ENCODE measurements at places on chromosomes 1 and 21. TPM values are rescaled to one million over a fixed set of nuclear protein-coding genes. Genes with fewer than 3 reads are reported as not detected.
A peak's percentile ranks its signal among the peaks of the same experiment; 100 is the strongest.

The AKNAD1 gene
- not detected for total RNA-seq

The KISS1 gene
- not detected for total RNA-seq

The AMY1A gene
- not detected for total RNA-seq

The ATP6V1G3 gene
- not detected for total RNA-seq

The CFHR2 gene
- not detected for total RNA-seq

DNA sequence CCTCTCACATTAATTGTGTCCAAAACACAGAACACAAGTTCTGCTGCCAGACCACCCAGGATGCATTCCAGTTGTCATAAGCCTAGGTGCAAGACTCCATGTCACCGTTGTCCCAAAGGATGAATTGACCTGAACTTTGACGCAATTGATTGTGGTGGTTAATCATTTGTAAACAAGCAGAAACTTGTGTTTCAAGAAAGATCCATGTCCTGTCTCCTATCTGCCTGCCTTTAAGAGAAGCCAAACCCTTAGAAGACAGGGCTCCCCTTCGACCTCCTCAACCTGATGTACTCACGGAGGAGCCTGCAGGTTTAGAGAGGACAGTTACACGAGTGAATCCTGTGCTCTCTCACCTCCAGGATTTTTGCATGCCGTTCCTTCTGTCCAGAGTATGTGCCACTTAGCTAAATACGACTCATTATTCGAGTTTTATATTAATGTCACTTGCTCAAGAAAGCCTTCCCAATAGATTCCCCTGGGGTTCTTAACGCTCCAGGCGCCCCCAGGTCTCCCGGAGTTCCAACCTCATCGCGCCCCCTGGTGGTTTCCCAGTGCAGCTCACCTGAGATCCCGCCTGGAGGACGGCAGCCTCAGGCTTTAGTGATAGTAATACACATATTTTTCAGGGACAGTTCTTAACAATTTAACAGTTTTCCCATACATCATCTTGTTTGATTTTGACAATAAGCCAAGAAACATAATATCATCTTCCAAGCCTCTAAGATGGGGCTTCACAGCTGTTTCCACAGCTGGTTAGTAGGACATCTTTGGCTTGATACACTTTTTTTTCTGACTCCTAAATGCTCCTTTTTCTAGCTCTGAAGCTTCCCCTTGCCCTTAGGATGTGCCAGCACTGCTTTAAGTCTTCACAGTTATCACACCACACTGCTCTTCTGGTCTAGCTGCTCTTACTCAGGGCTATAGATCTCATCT lies 2.4 kb upstream of the C8B start:
- H3K27me3 ChIP-seq: no peaks in the 10 kb centered on the region
- no peaks in the 10 kb centered on the region for H3K36me3 ChIP-seq
- peak; percentile 85 for DNase-seq

- no peaks in the 10 kb centered on the region for H3K4me1 ChIP-seq
- 0 out of 2 replicates have a peak, but pooled peaks cover 9% of the 10 kb centered on the region for H3K36me3 ChIP-seq
- H3K27ac ChIP-seq: peak overlapping the region; percentile 26
- no peak for DNase-seq
- no peaks in the 10 kb centered on the region for H3K27me3 ChIP-seq
These were observed 39.4 kb downstream of the TRAPPC10 start for GRCh38 chr21:44051462-44051941.

The MRPS14 gene
- 21.7 TPM for total RNA-seq

The THEM5 gene
- not detected for total RNA-seq

DNA sequence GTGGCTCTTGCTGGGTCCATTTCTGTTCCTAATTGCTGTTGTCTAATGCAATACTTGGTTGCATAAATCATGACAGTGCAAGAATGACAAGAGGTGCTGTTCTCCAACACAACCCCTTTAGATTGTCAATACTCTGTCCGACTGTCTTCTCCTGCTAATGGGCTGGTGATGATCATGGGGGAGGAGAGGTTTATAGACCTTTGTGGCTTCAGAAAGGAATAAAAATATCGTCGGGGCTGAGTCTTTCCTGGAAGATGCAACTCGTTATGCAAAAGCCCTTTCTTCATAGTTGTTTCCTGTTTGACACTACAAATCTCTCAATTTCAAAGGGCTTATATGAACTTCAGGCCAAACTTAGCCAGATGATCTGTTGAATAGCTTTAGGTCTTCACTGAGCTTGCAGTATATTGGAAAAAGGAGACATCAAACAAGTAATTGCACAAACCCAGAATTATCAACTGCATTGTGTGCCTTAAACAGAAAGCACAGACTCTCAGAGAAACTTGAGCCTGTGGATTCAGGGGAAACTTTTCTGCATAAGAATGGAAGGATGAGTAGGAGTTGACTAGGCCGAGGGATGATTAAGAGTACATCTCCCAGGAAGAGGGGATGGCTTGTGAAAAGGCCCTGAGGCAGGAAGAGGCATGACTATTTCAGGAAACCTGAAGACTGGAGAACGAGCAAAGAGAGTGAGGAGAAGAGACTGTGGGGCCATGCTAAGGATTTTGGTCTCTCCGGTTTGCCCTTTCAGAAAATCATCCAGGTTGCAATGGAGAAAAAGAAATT lies 107.6 kb downstream of the TSEN15 start:
- H3K27me3 ChIP-seq: no peaks in the 10 kb centered on the region
- no peak overlapping the region for H3K4me3 ChIP-seq
- H3K27ac ChIP-seq: no peak overlapping the region
- H3K4me1 ChIP-seq: peaks cover 17% of the 10 kb centered on the region
- no peaks in the 10 kb centered on the region for H3K36me3 ChIP-seq

The ADGRL4 gene
- total RNA-seq: 1.3 TPM

GRCh38 chr1:35569936-35570335 lies 3.2 kb upstream of the TFAP2E start:
- peaks cover 70% of the 10 kb centered on the region for H3K27me3 ChIP-seq
- no peak overlapping the region for H3K27ac ChIP-seq
- H3K4me3 ChIP-seq: no peak overlapping the region
- peaks cover 10% of the 10 kb centered on the region for H3K4me1 ChIP-seq
- no peak for DNase-seq

- H3K27ac ChIP-seq: no peak overlapping the region
- no peaks in the 10 kb centered on the region for H3K36me3 ChIP-seq
- DNase-seq: no peak
- no peaks in the 10 kb centered on the region for H3K27me3 ChIP-seq
These were observed 983.4 kb upstream of the PRMT6 start for GRCh38 chr1:106072909-106073600.

GRCh38 chr1:201108614-201109013 lies 3.6 kb downstream of the CACNA1S start:
- H3K27ac ChIP-seq: no peak overlapping the region
- no peak for DNase-seq
- H3K4me3 ChIP-seq: no peak overlapping the region

GRCh38 chr1:229162825-229163515 lies 107.9 kb upstream of the RAB4A start:
- H3K36me3 ChIP-seq: no peaks in the 10 kb centered on the region
- H3K27ac ChIP-seq: no peak overlapping the region
- peaks cover 6% of the 10 kb centered on the region for H3K4me1 ChIP-seq
- H3K27me3 ChIP-seq: no peaks in the 10 kb centered on the region

- peaks cover 8% of the 10 kb centered on the region for H3K4me1 ChIP-seq
- H3K27ac ChIP-seq: no peak overlapping the region
- H3K27me3 ChIP-seq: peaks cover 8% of the 10 kb centered on the region
- peak; percentile 15 for DNase-seq
- H3K36me3 ChIP-seq: no peaks in the 10 kb centered on the region
These were observed 484 bp downstream of the DFFB start for GRCh38 chr1:3857791-3858129.

DNA sequence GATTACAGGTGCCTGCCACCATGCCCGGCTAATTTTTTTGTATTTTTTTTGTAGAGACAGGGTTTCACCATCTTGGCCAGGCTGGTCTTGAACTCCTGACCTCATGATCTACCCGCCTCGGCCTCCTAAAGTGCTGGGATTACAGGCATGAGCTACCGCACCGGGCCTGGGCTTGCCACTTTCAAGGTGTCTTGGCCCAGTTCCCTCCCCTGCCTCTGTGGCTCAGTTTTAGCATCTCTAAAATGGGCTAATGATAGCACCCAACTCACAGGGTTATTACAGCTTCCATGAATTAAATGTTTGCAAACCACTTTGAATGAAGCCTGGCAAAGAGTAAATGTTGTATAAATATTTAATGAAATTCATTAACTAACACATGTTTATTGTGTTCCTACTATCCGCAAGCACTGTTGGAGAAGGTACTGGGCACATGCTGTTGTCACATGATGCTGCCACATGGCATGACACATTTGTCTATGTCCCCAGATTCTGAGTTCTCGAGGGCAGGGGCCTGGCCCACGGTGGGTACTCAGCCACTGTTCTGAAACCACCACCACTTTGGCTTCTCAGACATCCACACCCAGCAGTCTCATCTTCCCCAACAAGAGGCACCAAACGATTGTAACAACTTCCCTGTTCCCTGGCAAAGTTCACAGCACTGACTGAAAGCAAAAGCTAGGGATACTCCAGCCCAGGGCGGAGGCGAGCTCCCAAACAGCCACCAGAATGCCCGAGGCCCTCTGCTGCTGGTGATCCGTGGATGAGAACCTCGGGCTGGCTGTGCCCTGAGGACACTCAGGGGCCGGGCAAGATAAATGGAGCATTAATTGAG lies 9.7 kb downstream of the IFFO2 start:
- H3K4me3 ChIP-seq: no peak overlapping the region
- no peaks in the 10 kb centered on the region for H3K36me3 ChIP-seq
- no peaks in the 10 kb centered on the region for H3K27me3 ChIP-seq
- no peak for DNase-seq

DNA sequence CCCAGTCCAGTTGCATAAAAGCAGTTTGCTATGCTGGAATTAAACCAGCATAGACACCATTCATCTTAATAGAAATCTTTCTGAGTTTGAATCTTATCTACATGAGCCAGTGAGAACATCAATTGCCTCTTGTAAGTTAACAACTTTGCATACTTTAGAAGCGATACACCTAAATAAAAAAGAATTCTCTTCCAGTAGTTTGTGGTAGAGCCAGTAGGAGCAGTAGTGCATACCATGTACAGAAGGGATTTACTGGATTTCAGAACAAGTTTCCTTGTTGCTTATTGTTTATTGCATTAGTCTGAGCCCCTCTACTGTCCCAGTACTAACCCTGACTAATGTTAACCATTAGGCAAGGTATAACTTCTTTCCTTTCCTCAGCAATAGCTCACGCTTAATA lies 313.1 kb downstream of the TGFB2 start:
- DNase-seq: no peak
- no peaks in the 10 kb centered on the region for H3K27me3 ChIP-seq
- no peaks in the 10 kb centered on the region for H3K36me3 ChIP-seq
- H3K27ac ChIP-seq: no peak overlapping the region
- H3K4me1 ChIP-seq: no peaks in the 10 kb centered on the region

DNA sequence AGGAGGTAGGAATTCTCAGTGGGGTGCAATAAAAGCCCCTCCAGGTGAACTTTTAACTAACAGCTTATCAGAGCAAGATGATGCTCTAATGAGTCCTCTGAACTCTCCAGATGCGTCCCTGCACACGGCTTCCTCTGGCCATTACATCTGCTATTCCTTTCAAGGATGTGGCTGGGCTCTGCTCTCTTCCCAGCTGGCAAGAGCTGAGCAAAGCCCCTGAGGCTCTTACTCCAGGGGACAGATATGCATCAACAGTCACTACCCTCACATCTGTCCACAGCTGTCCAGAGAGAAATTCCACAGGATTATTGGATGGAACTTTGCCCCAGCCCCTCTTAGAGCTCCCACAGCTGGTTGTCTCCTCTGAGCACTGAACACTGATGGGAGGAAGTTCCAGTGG lies 267.8 kb downstream of the C1orf94 start:
- no peaks in the 10 kb centered on the region for H3K36me3 ChIP-seq
- DNase-seq: no peak

DNA sequence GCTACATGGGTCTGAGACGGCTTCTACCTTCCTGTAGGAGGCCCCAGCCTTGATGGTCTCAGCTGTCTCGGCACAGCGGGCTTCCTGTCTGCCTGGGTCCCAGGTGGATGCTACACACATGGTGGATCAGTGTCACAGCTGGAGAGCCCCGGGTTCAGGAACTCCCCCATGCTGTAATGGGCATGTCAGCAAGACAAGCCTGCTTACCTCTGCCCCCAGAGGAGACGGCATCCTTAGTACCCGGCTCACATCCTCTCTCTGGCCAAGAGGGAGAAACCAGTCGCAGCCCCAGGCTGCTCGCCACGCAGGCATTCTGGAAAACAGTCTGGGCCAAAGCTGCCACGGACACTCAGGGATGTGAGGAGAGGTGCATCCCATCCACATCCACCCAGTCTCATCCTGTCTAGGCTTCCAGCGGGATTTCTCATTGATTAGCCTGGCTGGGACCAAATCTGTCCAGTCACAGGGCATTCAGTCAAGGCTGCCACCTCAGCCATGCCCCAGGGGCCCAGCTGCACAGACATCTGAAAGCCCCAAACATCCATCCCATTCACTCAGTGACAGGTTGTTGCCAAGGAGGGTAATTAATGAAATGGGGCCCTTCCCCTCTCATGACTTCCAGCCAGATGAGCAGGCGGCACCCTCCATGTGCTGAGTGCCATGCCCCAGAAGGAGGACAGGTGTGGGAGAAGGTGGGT lies 10.5 kb downstream of the SNAP47 start:
- no peak overlapping the region for H3K4me3 ChIP-seq
- H3K27me3 ChIP-seq: no peaks in the 10 kb centered on the region
- no peaks in the 10 kb centered on the region for H3K36me3 ChIP-seq
- DNase-seq: no peak

- H3K27me3 ChIP-seq: 0 out of 2 replicates have a peak, but pooled peaks cover under 1% of the 10 kb centered on the region
- H3K4me1 ChIP-seq: peaks cover 29% of the 10 kb centered on the region
- peak; percentile 72 for DNase-seq
- no peaks in the 10 kb centered on the region for H3K36me3 ChIP-seq
- no peak overlapping the region for H3K27ac ChIP-seq
These were observed 17.7 kb upstream of the ADGRB2 start for GRCh38 chr1:31781756-31782371.

The ZFP69 gene
- 8.2 TPM for total RNA-seq

The TSTD1 gene
- total RNA-seq: 102 TPM

GRCh38 chr21:17458279-17458678 lies 54.6 kb upstream of the CXADR start:
- H3K27ac ChIP-seq: no peak overlapping the region
- no peaks in the 10 kb centered on the region for H3K27me3 ChIP-seq
- DNase-seq: no peak
- no peak overlapping the region for H3K4me3 ChIP-seq
- 0 out of 2 replicates have a peak, but pooled peaks cover 6% of the 10 kb centered on the region for H3K4me1 ChIP-seq

The OR2L13 gene
- not detected for total RNA-seq

GRCh38 chr1:26327956-26328362 lies 10.2 kb downstream of the CD52 start:
- H3K4me3 ChIP-seq: no peak overlapping the region
- H3K36me3 ChIP-seq: peaks cover 8% of the 10 kb centered on the region
- H3K27me3 ChIP-seq: no peaks in the 10 kb centered on the region
- no peaks in the 10 kb centered on the region for H3K4me1 ChIP-seq
- H3K27ac ChIP-seq: no peak overlapping the region
- DNase-seq: no peak

The TNFSF4 gene
- 1.2 TPM for total RNA-seq

DNA sequence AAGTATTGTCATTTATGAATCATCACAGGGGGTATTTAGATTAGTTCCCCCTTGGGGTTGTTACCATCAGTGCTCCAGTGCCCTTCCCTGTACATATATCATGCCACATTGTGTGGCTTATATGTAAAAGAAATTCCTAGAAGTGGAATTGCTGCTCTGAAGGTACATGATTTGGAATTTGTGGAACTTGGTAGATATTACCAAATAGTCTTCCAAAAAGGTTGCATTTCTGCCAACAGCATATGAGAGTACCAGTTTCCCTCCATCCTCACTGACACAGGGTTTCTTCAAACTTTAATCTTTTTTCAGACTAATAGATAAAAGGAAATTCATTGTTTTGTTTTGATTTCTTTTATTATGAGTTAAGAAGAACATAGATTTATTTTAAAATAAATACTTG lies 41.3 kb downstream of the AKNAD1 start:
- DNase-seq: no peak
- no peak overlapping the region for H3K4me3 ChIP-seq
- no peaks in the 10 kb centered on the region for H3K36me3 ChIP-seq
- peaks cover 21% of the 10 kb centered on the region for H3K4me1 ChIP-seq
- H3K27me3 ChIP-seq: no peaks in the 10 kb centered on the region

Measured in GM23338 (cell line).